ENCODE measurements at places on chromosomes 3 and 15.

- no peak for DNase-seq
Observed at GRCh38 chr3:169303660-169304059, 359.9 kb downstream of the MECOM start.

DNA sequence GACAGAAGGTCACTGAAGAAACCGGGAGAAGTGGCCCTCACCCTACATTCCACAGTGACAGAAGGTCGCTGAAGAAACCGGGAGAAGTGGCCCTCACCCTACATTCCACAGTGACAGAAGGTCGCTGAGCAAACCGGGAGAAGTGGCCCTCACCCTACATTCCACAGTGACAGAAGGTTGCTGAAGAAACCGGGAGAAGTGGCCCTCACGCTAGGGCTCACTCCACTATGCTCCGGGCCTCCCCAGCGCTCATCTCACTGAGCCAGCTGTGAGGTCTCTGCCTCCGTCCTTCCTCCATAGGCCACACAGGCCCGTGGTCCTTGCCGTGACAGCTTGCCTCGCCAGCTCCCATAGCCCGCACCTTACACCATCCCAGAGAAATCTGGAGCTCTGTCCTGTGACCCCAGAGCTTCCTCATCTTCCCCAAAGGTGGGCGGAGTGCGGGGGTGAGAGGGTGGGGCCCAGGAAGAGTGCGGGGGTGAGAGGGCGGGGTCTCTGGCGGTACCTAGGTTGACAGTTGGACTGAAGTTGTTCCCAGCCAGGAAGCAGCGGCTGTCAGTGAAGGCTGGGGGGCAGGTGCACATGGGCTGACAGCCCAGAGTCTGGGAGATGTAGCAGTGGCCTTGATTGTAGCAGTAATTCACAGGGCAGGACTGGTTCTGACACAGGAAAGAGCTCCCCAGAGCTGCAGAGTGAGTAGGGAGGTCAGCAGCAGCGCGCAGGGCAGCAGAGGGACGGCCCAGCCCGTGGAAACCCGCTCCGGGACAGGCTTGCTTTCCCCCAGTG lies 32.0 kb downstream of the MUC20 start:
- DNase-seq: no peak

DNA sequence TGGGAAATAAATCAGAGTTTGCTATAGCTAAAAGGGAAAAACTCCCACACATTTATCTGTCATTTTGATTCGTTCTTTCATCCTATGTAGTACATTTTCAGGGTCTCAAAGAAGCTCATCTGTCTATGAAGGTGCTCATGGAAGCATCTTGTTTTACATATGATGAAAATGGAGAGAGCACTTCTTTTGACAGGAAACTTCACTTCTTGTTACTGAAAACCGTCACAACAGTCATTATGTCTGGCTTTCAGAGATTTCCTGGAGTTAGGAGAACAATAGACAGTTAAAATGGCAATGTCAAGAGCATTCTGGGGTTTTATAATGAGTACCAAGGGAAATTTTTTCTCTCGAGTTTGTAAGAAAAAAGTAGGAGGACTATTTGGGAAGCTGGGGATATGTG lies 83.3 kb downstream of the TMEM108 start:
- no peak for DNase-seq

DNA sequence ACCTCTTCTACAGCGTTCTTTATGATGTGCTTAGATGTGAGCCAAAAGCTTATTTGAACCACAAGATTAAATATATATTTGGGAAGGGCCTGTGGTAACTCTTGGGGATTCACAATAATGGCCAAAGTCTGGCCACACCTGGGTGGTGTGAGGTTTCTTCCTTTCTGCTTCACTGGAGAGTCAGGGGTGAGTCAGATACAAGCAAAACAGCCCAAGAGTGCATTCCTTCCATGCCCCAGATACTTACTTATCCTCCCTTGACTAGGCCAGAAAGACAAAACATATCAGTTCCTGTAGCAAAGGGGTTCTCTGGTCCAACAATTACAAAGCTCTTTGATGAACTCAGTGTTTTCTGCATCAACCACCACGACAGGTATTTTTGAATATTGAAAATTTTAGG lies 941 bp downstream of the ZBED2 start:
- DNase-seq: no peak

Data from activated T-cell treated with anti-CD3 and anti-CD28 coated beads for 1 hour (primary cell).